ENCODE measurements at places on chromosomes 3 and 15.

DNA sequence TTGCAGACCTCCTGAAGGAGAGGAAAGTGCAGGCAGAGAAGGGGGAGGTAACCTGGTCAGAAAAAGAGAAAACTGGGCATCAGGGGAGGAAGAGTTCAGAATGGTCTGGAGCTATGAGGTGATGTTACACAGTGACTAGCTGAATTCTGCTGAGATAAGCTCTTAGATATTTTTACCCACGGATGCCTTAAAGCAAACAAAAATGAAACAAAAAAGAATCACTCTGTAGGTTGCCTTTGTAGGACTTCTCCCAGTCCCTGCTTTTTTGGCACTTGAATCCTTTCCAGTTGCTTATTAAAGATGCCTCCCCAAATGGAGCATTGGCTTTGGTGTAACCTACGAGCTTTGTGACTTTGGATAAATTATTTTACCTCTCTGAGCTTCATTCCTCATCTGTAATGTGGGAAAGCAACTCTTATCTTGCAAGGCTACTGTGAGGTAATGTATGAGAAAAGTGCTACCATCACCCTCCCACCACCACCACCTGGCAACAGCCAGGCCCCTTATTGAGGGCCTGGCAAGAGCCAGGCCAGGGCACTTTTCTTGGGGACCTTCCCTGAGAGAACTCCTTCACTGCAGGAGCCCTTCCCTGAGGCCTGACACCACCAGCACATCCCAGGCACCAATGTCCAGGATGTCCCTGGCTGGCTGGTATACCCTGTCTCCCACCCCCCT, 2.7 kb downstream of the CCR1 start:
- no peak for DNase-seq

GRCh38 chr3:187208159-187208558, 10.9 kb downstream of the RTP1 start:
- DNase-seq, result no peak

DNA sequence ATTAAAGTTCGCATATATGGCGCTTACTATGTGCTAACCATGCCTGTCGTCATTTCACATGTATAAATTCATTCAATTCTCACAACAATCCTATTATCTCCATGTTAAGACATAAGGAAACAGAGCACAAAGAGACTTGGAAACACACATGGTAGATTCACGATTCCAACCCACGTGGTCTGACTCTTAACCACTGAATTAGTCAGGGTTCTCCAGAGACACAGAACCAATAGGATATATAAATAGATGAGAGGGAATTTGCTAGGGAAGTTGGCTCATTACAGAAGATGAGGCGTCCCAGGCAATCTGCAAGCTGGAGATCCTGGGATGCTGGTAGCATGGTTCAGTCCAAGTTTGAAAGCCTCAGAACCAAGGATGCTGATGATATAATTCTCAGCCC, 765.3 kb downstream of the TBL1XR1 start:
- no peak for DNase-seq

GRCh38 chr15:94312946-94313345, 81.6 kb downstream of the MCTP2 start:
- DNase-seq, result no peak

- no peak for DNase-seq
These were observed 301.2 kb downstream of the MECOM start for GRCh38 chr3:169362301-169362700.

- no peak for DNase-seq
These were observed 175.6 kb downstream of the MFSD1 start for GRCh38 chr3:158977497-158977896.

GRCh38 chr3:50120364-50121071, 31.8 kb downstream of the RBM5 start:
- DNase-seq, result no peak

- DNase-seq, result no peak
These were observed 319.1 kb upstream of the TBL1XR1 start for GRCh38 chr3:177516158-177517011.

- no peak for DNase-seq
These were observed 173.9 kb upstream of the CD96 start for GRCh38 chr3:111368056-111368455.

- DNase-seq, result no peak
These were observed 146.7 kb downstream of the NAALADL2 start for GRCh38 chr3:175005881-175006280.

DNA sequence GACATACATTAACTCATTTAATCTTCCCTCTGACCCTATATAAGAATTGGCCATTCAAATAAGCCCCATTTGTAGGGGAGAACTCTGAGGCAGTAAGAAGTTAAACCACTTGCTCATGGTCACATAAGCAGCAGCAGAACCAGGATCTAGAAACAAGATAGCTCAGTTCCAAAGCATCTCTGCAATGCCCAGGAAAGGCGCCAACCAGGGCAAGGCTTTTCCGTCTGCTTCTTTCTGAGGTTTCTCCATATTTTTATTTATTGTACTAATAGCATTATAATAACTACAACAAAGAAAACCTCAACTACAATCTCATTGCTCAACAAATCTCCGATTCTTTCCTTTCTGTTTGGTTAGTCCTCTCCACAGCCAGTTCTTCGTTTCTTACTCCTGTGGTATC, 4.3 kb upstream of the UBE2E2 start:
- no peak for DNase-seq

DNA sequence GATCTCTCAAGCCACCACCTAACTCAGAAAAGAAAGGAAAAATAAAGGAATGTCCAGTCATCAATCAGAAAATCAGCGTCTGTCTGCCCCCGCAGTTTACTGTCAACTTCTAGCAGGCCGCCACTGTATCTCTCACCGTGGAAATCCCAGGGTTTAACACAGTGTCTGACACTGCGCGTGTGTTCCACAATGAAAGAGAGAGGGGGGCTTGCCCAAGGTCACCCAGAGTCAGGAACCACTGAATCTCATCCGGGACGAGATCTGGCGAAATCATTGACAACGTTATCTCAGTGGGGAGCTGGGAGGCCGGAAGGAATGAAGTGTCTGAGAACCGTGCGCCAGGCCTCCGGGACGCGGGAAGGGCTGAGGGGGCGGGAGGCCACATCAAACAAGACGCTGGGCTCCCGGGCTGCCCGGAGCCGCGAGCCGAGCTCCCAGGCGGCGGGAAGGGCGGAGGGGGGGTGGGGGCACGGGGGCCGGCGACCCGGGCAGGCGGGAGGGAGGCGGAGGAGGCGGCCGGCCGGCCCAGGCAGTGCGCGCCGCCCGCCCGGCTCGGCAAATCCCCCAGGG, 2.2 kb upstream of the HES1 start:
- peak; percentile 80 for DNase-seq

GRCh38 chr3:129424185-129424841, 4.1 kb downstream of the EFCAB12 start:
- no peak for DNase-seq

DNA sequence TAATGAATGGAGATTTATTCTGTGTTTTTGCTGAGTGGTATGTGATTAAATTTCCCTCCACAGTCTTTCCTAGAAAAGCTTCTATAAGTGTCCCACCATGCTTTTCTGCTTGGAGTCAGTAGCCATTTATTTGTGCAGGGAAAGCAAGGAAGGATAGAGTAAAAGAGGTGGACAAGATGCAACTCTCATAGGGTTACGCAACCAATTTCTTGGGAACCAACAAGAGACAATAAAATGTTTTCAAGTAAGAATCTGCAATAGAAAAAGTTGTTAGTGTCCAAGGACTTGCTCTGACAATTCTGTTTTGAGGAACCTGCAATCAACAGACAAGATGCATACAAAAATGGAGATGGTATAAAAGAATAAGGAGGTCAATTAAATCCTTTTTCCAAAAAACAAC, 153.8 kb upstream of the MITF start:
- DNase-seq, result no peak

- DNase-seq, result peak; percentile 71
These were observed 4.5 kb upstream of the PARP15 start for GRCh38 chr3:122572940-122573412.

- no peak for DNase-seq
These were observed 73.1 kb downstream of the TNIK start for GRCh38 chr3:171387062-171387461.

DNA sequence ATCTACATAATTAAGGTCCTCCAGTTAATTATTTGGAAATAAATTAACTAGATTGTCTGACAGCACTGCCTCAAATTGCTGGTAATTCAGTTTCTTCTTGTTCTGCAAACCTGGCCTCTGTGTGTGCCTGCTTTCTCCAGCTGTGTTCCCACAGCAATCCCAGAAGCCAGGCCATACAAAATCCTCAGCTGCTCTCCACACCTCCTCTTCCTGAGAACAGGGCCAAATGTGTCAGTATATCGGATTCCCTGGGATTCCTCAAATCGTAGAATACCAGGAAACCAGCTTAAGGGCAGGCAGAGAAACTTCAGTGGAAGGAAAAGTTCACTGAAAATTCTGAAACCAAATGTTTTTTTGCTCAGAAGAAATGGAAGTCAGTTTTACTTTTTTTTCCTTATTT, 261.4 kb downstream of the ZMAT3 start:
- DNase-seq, result peak; percentile 8

- DNase-seq, result no peak
These were observed 98.7 kb downstream of the TBC1D5 start for GRCh38 chr3:17643691-17644090.

DNA sequence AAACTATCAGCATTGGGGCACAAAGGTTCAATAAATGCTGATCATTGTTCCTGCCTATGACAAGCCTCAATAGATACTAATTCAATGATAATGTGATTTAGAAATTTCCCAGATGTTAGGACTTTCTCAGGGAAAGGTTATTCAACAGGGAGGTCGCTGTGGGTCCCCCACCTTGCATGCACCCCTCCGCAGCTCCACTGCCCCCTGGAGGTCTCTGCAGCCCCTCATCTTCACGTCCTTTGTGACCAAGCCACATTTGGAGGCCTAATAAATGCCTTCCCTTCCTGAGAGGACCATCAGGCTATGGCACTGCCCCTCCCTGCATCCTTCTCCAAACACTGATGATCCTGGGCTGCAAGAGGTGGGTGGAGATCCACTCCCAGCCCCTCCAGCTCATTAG, 50.2 kb downstream of the NOX5 start:
- DNase-seq, result no peak

- no peak for DNase-seq
These were observed 510.8 kb downstream of the SHQ1 start for GRCh38 chr3:72337480-72337855.

GRCh38 chr3:30203301-30203700, 403.1 kb upstream of the TGFBR2 start:
- no peak for DNase-seq

DNA sequence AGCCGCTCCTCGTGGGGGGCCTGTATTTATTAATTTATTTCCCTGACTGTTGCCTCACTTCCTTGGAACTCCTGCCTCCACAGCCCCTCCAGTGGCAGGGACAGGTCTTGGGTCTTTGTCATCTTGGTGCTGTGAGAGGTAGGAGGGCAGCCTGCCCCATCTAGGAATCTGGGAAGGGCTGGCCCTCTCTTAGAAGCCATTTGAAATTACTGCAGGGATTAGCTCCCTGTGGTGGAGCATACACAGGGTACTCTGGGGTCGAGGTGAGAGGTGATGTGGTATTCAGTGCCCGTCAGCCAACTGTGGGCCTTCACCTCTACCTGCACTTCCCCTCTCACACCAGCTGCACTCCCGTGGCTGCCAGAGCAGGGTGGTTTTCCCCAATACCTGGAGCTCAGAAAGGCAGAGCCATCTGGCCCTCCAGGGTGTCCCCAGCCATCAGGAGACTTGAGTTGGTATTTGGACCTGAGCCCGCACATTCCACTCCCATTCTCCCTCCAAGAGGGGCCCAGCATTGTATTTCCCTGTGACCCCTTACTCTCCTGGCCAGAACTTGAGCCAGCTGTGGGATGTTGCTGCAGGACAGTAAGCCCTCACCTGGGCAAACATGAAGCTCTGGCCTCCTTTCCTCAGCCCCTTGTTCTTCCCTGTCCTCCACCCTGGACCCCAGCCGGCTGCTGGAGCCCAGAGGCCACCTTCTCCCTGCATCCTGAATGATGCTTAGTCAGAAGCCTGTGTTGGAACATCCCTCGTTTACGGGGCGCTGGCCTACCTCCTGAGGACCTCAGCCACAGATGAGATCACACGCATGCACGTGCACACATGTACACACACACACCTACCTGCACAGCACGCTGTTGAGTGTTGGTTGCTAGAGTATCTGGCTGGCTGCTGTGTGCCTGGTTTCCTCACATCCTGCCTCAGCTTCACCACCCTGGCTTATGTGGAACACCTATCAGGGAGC, 2.0 kb upstream of the JMJD7 start:
- DNase-seq, result peak; percentile 26

GRCh38 chr3:40116478-40117177, 192.9 kb upstream of the EIF1B start:
- no peak for DNase-seq
